ENCODE measurements at places on chromosomes 1 and 21.
A peak's percentile ranks its signal among the peaks of the same experiment; 100 is the strongest.

DNA sequence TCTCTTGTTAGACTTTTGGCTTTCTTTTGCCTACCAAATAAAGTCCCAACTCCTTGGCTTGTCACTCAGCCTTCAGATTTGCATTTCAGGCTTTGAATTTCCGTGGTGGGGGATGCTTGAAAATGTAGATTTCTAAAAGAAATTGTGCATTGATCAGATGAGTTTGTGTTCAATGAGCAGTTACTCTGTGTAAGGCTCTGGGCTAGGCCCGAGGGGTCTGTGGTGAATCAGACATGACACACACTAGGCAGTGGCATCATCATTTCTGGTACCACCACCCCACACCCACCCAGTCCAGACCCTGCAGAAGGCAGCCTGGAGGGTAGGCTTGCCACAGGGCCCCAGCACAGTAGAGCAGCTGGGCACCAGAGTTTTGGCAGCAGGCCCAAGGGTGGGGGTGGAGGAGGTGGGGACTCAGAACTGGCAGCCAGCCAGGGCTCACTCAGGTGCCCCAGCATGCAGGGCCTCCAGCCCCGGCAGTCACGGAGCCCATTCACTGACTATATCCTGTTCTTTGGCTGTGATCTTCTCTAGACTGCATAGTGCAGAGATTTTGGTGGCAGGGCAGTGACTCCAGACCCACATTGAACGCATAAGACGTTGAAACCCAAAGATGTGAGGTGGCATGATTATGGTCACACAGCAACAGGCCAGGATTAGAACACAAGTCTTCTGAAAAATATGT is 97.2 kb upstream of the ARTN start:
- no peak for DNase-seq

DNA sequence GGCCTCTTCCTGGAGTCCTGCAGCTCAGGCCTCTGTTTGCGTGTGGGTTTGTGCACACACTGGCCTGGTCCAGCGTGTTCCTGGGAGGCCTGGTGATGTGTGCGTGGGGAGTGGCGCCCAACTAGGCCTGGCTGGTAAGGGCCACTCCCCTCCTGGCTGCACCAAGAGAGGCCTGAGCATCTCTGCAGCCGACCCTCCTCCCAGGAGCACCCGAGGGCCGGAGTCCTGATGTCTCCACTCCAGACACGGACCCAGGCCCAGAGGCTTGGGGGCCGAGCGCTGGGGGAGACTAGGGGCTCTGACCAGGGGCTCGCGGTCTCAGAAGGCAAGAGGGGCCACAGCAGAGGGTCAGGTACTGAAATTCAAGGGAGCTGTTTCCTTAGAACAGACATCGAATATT is 33.3 kb downstream of the MORN1 start:
- DNase-seq: no peak

DNA sequence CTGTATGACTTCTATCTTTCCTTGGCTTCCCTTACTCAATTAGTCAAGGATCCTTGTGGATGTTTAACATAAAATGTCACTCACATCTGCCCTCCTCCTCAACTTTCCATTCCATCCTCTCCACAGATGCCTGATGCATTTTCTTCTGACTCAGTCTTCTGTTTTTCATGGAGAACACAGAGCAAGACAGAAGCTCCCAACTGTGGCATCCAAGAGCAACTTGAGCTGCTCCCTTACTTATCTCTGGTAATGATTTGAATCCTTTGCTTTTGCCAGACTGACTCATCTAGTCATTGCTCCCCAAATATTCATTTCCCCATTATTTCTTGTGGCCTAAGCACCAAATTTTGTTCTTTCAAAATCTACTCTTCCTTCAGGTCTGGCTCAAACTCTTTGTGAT is 120.6 kb downstream of the LYPLAL1 start:
- DNase-seq: no peak

DNA sequence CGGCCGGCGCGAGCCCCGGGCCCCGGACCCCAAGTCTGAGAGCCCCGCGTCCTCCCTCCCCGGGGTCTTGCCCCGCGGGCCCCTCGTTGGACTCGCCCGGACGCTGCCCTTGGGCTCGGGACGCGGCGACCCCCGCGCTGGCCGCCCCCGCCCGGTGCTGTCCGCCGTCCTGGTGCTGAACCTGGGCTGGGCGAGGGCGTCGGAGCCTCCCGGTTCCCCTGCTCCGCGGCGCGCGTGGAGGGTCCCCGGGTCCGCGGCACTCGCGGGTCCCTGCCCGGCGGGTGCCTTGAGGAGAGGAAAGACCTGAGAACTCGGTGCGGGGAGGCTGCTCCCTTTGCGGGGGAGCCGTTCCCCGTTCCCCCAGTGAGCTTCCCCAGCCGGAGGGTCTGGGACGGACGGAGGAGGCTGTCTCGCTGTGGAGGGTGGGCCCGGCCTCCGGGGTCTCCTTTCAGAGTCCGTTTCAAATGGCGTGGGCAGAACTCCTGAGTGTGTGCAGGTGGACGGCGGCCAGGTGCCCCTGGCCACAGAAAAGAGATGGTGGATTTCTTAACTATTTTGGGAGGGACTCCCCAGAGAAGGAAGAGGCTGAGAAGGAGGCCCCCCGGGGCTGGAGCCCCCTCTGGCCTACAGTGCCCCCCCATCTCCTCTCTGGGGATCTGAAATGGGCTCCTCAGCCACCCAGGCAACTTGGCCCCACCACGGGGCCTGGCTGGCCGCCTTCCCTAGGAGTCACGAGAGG is 595 bp downstream of the GABRD start:
- DNase-seq: no peak

- no peak for DNase-seq
Observed at GRCh38 chr1:216502528-216503162, 79.4 kb upstream of the USH2A start.

GRCh38 chr1:204176049-204176448 is 9.9 kb upstream of the REN start:
- DNase-seq: no peak

- DNase-seq: no peak
Observed at GRCh38 chr1:93732514-93732913, 50.9 kb upstream of the BCAR3 start.

- DNase-seq: peak; percentile 69
Observed at GRCh38 chr1:204348722-204349121, 11.0 kb downstream of the PLEKHA6 start.

DNA sequence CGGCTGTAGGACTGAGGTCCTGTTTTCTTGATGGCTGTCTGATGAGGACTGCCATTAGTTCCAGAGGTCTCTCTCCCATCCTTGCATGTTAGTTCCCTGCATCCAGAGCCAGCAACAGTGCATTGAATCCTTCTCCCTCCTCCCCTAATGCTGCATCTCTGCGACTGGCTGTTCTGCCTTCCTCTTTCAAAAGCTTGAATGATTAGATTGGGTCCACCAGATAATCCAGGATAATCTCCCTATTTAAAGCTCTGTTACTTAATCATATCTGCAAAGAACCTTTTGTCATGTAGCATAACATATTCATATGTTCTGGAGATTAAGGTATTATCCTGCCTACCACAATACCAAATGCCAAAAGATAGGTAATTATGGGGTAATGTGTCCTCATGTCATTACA is 377.5 kb downstream of the GPATCH2 start:
- DNase-seq: no peak

DNA sequence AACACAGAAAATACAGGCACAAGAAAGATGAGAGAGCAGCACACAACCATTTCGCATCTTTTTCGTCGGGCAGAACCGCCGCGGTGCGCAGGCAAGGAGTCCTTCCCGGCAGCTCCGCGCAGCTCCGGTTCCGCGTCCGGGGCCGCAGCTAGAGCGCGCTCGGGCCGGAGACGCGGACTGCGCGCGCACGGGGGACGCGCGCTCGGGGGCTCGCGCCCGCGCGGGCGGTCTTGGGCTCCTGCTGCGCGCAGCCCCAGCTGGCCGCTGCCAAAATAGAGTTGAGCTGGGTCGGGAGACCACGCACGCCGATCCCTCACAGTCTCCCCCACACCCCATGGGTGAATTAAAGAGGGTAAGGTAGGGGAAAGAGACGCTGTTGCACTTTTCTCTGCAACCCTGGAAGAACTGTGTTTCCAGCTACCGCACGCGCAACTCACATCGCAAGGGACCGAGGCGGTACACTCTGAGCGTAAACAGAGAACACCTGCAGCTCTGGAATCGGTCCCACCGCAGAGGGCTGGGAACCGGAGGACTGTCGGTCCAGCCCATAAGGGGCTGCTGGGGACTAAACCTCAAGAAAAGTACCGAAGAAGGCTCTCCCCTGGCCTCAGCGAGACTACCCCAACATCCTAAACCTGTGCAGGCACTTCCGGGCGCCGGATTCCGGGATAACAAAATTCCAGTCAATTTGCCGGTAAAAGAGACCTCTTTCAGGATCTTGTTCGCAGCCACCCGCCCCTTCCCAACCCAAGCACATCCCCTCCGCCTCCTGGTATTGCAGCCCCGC is 1.7 kb downstream of the NR5A2 start:
- DNase-seq: peak; percentile 72

DNA sequence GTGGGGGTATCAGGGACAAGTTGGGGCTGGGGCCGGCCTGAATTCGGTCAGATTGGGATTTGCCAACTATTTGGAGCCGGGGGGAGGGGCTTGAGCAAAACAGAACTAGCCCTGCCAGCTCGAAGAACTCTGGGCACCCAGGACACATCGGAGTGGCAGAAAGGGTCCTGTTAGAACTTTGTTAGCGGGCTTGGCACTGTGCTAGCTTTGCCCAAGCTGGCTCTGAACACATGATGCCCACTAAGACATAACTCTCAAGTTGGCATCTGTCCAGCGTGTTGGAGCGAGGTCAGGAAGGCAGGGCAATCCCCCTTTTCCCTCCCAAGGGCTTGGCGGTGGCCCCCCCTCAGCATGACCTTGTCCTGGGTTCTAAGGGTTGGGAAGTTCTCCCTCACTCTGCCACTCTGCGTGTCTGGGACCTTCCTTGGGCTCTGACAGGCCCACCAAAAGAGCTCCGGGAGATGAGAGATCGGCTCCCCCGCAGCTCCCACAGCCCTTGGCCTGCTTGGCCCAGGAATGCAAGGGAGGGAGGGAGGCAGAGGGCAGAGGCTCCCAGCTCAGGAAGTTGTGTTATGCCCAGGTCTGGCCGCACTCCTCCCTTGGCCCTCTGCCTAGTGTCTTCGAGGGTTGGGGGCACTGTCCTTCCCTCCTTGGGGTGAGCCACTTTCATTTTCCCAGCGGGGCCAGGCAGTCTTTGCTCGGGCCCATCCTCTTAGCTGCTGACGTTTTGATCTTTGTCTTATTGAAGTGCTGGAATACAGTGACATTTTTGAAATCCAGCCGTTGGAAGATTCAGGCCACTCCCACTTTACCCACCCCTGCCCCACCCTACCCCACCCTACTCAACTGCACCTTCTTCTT is 1.2 kb downstream of the LMNA start:
- DNase-seq: peak; percentile 61

DNA sequence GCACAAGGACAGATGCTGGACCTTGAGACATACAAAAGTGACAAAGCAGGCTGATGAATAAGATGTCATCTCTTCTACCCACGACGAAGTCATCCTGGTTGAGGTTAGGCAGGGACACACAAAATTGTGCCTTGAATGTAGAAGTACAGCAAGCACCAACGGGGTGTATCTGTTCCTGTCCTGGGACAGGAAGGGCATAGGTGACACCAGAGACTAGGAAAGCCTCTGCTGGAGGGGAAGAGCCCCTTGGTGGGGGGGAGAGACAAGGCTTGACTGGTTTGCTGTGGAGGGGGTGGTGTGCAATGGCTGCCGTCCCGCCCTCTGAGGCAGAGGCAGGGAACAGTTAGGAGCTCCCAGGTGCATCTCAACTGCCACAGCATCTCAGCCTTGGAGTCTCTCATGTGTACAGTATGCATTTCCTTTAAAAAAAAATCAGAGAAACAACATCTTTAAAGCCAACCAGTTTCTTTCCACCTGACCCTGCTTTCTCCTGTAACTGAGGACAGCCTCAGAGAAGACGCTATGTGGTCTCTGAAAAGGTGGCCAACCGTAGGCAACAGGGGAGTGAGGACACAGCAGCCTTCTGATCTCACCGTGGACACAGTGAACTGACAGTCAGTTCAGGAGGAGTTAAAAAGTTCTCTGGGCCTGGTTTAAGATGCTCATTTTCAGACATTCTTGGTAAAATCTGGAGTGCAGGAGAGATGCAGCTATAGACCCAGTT is 17.7 kb upstream of the GFI1 start:
- DNase-seq: no peak

GRCh38 chr1:207282058-207282457 is 39.4 kb upstream of the CD55 start:
- DNase-seq: peak; percentile 80

DNA sequence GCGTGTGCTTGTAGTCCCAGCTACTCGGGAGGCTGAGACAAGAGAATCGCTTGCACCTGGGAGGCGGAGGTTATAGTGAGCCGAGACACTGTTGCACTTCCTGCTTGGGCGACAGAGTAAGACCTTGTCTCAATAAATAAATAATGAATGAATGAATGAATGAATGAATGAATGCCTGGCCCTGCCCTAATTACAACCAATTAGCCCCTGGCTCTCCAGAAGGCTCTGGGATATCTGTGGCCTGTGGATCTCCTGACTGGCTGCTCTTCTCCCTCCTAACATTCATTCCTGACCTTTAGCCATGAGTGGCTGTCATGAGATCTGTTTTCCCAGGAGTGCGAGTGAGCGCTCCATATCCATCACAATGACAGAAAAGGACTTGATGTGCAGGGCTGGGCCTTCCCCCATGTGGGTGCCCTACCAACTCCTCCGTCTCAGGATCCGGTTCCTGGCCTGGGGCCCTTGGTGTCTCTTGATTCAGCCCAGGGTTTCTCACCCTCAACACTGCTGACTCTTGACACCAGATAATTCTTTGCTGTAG is 243.6 kb upstream of the TMEM51 start:
- no peak for DNase-seq

DNA sequence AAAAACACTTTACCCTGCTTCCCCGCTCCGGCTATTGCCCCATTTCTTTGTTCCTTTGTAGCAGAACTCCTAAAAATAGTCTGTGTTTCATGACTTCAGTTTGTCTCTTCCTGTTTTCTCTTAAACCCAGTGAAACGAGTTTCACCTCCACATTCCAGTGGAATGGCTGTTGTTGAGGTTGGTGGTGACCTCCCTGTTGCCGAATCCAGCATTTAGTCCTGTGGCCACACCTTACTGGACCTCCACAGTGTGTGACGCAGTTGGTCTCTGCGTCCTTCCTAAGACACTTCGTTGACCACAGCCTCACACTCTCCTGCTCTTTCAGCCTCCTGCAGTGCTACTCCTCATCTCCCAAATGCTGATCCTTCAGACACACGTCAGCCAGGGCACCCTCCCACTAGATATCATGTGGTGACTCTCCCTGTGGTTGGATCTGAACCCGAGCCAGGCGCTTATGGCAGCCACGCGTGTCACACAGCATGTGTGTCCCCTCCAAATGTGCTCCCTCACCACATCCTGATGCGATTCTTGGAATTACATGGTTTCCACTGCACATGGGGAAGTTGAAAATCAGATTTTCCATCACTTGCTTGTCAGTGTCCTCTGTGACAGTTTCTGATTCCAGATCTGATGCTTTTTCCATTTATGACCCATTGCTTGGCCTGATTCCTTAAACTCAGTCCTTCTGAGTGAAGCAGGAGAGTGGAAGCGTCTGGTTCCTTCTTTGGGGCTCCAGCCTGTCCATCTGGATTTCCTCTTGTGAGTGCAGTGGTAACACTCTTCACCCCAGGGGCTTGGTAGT is 99.1 kb upstream of the ARTN start:
- peak; percentile 45 for DNase-seq

DNA sequence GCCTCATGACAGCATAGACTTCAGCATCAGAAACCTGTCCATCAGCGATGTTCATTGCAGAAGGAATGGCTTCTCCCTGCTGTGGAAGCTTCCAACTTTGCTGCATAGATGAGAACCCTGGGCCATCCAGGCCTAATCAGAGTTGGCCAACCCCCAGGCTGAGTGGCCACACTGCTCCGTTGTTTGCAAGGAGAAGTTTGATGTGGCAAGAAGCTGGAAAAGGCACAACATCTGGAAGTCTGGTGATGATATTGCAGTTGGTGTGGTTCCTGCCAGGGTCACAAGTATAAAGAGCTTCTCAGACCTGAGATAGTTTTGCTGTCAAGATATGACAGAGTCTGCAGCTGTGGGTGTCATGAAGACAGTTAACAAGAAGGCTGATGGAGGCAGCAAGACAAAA is 41.2 kb downstream of the RHOU start:
- DNase-seq: no peak
